ENCODE measurements at places on chromosomes 5 and 9. TPM values are rescaled to one million over a fixed set of nuclear protein-coding genes. Genes with fewer than 3 reads are reported as not detected.

Gene ORM1
- total RNA-seq: not detected

GRCh38 chr9:122389799-122390481 is 19.1 kb downstream of the PTGS1 start:
- no peaks in the 10 kb centered on the region for H3K27me3 ChIP-seq
- no peak overlapping the region for H3K4me3 ChIP-seq
- peak; percentile 60 for DNase-seq
- peak overlapping the region; percentile 5 for H3K27ac ChIP-seq
- peaks cover 33% of the 10 kb centered on the region for H3K4me1 ChIP-seq

GRCh38 chr9:110206389-110206788 is 1.6 kb downstream of the C9orf152 start:
- peaks cover 7% of the 10 kb centered on the region for H3K27me3 ChIP-seq
- no peak overlapping the region for H3K27ac ChIP-seq

Gene HCN1
- 0.57 TPM for total RNA-seq

Gene SLC36A2
- not detected for total RNA-seq

GRCh38 chr5:39187831-39188731 is 31.3 kb downstream of the FYB1 start:
- H3K27me3 ChIP-seq: no peaks in the 10 kb centered on the region
- no peak overlapping the region for H3K4me3 ChIP-seq
- H3K27ac ChIP-seq: no peak overlapping the region
- peak; percentile 24 for DNase-seq

All from esophagus muscularis mucosa (tissue), 4 donors.